ENCODE measurements at places on chromosomes 2 and 18. TPM values are rescaled to one million over a fixed set of nuclear protein-coding genes. Genes with fewer than 3 reads are reported as not detected.
A peak's percentile ranks its signal among the peaks of the same experiment; 100 is the strongest.

DNA sequence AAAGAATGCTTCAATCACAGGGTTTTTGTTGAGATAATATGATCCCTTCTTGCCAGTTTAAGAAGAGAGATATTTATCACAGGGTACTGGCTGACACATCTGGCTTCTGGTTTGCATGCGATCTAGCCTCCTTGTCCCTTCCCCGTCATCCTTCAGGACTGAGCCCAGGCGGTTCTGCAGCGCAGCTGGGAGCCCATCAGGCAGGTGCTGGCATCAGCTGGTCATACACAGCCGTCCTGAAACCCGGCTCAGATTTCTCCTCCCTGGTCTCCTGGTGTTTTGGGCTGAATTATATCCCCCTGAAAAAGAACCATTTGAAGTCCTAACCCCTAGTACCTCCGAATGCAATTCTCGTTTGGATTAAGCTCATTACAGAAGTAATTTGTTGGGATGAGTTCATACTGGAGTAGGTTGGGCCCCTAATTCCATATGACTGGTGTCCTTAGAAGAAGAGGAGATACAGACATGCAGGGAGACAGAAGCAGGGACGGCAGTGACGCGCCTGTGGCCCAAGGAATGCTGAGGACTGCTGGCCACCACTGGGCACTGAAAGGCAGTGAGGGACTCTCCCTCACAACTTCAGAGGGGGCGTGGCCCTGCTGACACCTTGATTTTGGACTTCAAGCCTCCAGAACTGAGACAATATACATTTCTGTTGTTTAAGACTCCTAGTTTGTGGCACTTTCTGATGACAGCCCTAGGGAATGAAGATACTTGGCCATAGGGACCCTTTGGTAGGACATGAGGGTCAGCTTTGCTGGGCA, 83.9 kb upstream of the ODC1 start:
- H3K27ac ChIP-seq, result no peak overlapping the region
- H3K36me3 ChIP-seq, result no peaks in the 10 kb centered on the region
- DNase-seq, result no peak
- no peaks in the 10 kb centered on the region for H3K27me3 ChIP-seq
- no peaks in the 10 kb centered on the region for H3K4me1 ChIP-seq

DNA sequence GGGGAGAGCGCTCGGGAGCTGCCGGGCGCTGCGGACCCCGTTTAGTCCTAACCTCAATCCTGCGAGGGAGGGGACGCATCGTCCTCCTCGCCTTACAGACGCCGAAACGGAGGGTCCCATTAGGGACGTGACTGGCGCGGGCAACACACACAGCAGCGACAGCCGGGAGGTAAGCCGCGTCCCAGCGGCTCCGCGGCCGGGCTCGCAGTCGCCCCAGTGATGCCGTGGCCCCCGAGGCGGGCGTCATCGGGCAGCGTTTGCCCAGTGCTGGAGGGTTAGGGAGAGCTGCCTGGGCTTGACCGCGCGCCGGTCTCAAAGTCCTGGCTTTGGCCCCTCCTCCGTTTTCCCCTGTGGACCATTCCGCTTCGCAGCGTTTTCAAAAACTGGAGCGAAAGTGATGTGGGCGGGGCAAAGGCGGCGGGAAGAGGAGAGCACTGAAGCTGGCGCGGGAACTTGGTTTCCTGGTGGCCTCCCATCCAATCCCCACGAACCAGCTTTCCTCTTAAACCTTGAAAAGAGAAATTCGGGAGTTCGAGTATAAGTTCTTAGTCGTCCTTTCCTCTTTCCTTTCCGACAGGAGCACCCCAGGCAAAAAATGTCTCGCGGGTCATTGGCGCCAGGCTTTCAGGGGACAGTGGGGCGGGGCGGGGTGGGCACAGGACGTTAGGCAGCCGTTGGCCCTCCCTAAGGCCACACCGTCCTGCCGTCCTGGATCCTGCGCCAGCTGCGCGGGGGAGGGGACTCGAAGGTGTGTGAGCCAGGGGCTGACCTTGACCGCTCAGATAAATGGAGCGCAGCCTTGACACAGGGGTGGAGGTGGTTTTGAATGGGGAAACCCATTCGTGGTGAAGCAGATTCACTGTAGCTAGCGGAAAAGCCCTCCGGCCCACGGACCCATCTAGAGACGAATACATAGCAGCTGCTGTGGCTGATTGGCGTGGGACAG, 821 bp downstream of the TYMS start:
- H3K27ac ChIP-seq, result peak overlapping the region; percentile 63
- H3K4me1 ChIP-seq, result peaks cover 16% of the 10 kb centered on the region
- no peaks in the 10 kb centered on the region for H3K36me3 ChIP-seq
- peak; percentile 88 for DNase-seq
- H3K4me3 ChIP-seq, result peak overlapping the region; percentile 48
- peaks cover 24% of the 10 kb centered on the region for H3K27me3 ChIP-seq

- H3K4me3 ChIP-seq, result no peak overlapping the region
- DNase-seq, result no peak
Measured at GRCh38 chr2:215260097-215260677, 51.7 kb upstream of the ATIC start.

DNA sequence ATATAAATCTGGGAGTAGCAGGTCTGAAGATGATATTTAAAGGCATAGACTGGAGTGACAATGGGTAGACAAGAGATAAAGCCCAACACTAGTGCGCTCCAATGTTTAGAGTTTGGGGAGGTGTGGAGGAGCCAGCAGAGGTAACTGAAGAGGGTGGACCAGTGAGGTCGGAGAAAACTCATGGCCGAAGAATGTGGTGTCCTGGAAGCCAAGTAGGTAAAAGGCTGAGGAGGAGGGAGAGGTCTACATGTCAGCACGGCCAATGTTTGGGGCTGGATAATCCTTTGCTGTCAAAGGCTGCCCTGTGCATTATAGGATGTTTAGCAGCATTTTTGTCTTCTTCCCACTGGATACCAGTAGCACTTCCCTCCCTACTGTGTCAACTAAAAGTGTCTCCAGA, 78.8 kb upstream of the KCNE4 start:
- H3K4me1 ChIP-seq, result peaks cover 8% of the 10 kb centered on the region
- H3K4me3 ChIP-seq, result no peak overlapping the region
- no peaks in the 10 kb centered on the region for H3K36me3 ChIP-seq
- no peak for DNase-seq

The POTEI gene
- polyA plus RNA-seq, result not detected

The NGEF gene
- polyA plus RNA-seq, result 10.8 TPM

The MEP1B gene
- 3.7 TPM for polyA plus RNA-seq

GRCh38 chr2:41930807-41931566, 116.8 kb upstream of the PKDCC start:
- DNase-seq, result no peak
- H3K27me3 ChIP-seq, result no peaks in the 10 kb centered on the region
- H3K4me3 ChIP-seq, result no peak overlapping the region
- H3K4me1 ChIP-seq, result peaks cover 70% of the 10 kb centered on the region

The TMEM87B gene
- 26.2 TPM for polyA plus RNA-seq

The REG3A gene
- 3.2 TPM for polyA plus RNA-seq

The CHRNG gene
- polyA plus RNA-seq, result not detected

The PSD4 gene
- polyA plus RNA-seq, result 15.0 TPM

- H3K27me3 ChIP-seq, result no peaks in the 10 kb centered on the region
- no peaks in the 10 kb centered on the region for H3K36me3 ChIP-seq
- H3K4me1 ChIP-seq, result peaks cover 22% of the 10 kb centered on the region
- no peak overlapping the region for H3K27ac ChIP-seq
- peak overlapping the region; percentile 93 for H3K4me3 ChIP-seq
- DNase-seq, result no peak
Measured at GRCh38 chr2:221569871-221570270, 2.2 kb downstream of the EPHA4 start.

The PIK3C3 gene
- polyA plus RNA-seq, result 28.2 TPM

DNA sequence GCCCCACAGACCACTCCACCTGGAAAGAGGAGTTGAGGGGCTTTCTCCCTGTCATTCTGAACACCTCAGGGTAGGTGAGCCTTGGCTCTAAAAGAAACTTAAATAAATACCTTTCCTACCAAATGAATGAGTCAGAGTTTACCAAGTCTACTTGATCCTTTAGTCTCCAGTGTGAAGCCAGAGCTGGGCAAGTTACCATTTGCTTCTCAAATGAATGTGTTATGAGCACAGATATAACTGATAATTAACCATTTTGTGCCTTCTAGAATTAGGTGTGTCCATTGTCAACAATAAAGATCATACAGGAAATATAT, 347.7 kb downstream of the KIAA1328 start:
- H3K27ac ChIP-seq, result no peak overlapping the region
- no peaks in the 10 kb centered on the region for H3K4me1 ChIP-seq
- no peak for DNase-seq
- H3K27me3 ChIP-seq, result no peaks in the 10 kb centered on the region
- peaks cover 8% of the 10 kb centered on the region for H3K36me3 ChIP-seq

GRCh38 chr18:41170346-41170745, 784.7 kb upstream of the PIK3C3 start:
- no peaks in the 10 kb centered on the region for H3K27me3 ChIP-seq
- no peaks in the 10 kb centered on the region for H3K4me1 ChIP-seq
- no peak overlapping the region for H3K27ac ChIP-seq
- H3K4me3 ChIP-seq, result no peak overlapping the region

GRCh38 chr18:49988733-49989132, 175.4 kb upstream of the ACAA2 start:
- no peaks in the 10 kb centered on the region for H3K4me1 ChIP-seq
- H3K36me3 ChIP-seq, result no peaks in the 10 kb centered on the region
- no peak for DNase-seq
- H3K4me3 ChIP-seq, result no peak overlapping the region

DNA sequence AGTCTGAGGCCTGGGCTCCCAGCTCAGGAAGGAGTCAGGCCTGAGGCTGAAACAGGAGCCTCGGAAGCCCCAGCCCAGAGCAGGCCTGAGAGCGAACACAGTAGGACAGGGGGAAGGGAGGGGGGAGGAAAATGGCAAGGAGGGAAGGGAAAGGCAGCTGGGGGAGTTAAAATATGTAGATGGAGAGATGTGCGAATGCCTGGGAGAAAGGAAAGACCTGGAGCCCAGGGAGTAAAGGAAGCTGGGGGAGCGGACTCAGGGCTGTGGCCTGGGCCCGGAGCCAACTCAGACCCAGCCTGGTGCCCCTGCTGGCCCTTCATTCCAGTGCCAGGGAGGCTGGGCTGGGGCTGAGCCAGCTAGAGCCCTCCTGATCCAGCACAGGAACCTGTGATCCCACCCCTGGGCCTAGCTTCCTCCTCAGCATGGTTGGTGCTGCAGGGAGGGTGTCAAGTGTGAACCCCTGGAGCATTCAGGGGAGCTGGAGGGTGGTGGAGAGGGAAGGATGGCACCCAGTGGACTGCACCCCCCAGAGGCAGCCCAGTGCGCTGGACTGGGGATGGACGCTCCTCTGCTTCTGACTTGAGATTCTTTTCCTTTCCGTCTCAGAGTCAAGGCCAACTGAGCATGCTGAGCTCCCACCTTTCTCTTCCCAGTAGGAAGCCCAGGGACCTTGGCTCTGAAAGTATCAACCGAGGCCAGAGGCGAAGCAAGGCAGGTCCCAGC, 46.3 kb downstream of the EMX1 start:
- DNase-seq, result no peak
- H3K4me3 ChIP-seq, result no peak overlapping the region
- H3K27me3 ChIP-seq, result no peaks in the 10 kb centered on the region
- no peak overlapping the region for H3K27ac ChIP-seq
- H3K4me1 ChIP-seq, result no peaks in the 10 kb centered on the region
- peaks cover 17% of the 10 kb centered on the region for H3K36me3 ChIP-seq

The RAX gene
- polyA plus RNA-seq, result not detected

DNA sequence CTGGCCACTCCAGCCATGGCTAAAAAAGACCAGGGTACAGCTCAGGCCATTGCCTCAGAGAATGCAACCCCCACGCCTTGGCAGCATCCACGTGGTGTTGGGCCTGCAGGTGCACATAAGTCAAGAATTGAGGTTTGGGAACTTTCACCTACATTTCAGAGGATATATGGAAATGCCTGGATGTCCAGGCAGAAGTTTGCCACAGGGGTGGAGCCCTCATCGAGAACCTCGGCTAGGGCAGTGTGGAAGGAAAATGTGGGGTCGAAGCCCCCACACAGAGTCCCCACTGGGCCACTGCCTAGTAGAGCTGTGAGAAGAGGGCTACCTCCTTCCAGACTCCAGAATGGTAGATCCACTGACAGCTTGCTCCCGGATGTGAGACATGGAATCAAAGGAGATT, 477.3 kb downstream of the LPIN1 start:
- no peaks in the 10 kb centered on the region for H3K27me3 ChIP-seq
- peaks cover 12% of the 10 kb centered on the region for H3K4me1 ChIP-seq
- H3K27ac ChIP-seq, result no peak overlapping the region
- no peak overlapping the region for H3K4me3 ChIP-seq

The TCF23 gene
- polyA plus RNA-seq, result not detected

The PDE6D gene
- 28.9 TPM for polyA plus RNA-seq

GRCh38 chr2:181104512-181105115, 124.2 kb downstream of the UBE2E3 start:
- DNase-seq, result no peak
- H3K36me3 ChIP-seq, result no peaks in the 10 kb centered on the region
- H3K4me3 ChIP-seq, result no peak overlapping the region
- H3K4me1 ChIP-seq, result no peaks in the 10 kb centered on the region
- H3K27me3 ChIP-seq, result no peaks in the 10 kb centered on the region

DNA sequence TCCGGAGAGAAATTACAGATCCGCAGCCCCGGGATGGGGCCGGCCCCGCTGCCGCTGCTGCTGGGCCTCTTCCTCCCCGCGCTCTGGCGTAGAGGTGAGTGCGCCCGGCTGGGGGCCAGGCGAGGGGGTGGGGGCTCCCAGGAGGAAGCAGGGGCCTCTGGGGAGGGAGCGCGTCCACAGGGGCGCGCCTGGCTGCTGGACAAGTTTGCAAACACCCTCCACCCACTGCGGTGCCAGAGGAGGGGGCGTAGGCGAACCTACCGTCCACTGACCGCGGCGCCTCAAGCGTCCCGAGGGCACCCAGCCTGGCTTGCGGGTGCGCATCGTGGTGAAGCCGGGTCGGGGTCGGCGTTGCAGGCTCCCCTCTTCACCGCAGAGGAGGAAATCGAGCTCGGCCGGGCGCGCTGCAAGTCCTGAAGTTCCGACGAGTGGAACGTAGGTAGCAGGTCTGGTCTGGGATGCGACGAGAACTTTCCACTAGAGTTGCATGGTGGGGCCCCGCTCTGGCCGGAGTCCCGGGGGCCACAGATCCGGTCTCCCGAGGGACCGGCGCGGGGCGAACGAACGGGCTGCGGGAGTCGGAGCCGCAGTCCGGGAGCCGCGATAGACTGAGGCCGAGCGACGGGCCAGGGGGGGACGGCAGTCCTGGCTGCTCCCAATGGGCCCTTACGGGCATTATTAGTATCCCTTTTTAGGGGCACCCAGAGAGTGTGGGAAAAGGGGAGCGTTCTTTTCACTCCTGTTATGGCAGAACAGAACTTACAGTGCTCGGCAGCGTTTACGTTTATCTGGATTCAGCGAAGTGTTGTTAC, 502 bp downstream of the MERTK start:
- peak; percentile 74 for DNase-seq
- peak overlapping the region; percentile 71 for H3K4me3 ChIP-seq
- H3K36me3 ChIP-seq, result no peaks in the 10 kb centered on the region
- H3K27me3 ChIP-seq, result no peaks in the 10 kb centered on the region
